ENCODE measurements at places on chromosomes 5 and 9. TPM values are rescaled to one million over a fixed set of nuclear protein-coding genes. Genes with fewer than 3 reads are reported as not detected.

GRCh38 chr5:59348189-59348588, 545.3 kb downstream of the PDE4D start:
- DNase-seq = peak; percentile 2

GRCh38 chr5:37714756-37715155, 125.1 kb downstream of the GDNF start:
- no peak for DNase-seq

PPP3R2 gene
- total RNA-seq = not detected

HRCT1 gene
- 1.6 TPM for total RNA-seq

All from mammary epithelial cell (primary cell).